ENCODE measurements at places on chromosomes 7 and 10.

DNA sequence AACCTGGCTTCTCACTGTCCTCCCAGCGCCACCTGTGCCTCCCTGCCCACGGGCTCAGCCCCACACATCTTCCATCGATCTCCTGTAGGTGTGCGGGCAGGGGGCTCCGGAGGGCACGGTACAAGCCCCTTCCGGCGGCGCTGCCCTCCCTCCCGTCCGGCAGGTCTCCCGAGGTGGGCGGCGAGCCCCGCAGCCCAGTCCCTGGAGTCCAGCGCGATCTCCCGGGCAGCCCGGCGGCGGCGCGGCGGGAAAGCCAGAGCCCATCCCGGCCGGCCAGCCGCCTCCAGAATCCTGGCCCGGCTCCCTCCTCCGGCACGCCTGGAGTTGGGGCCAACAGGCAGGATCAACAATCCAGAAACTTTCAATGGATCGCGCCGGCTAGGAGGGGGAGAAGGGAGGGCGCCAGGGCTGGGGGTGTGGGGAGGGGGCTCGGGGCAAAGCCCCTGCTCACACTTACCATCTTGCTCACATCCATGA is 100.1 kb downstream of the HIP1 start:
- DNase-seq: no peak

DNA sequence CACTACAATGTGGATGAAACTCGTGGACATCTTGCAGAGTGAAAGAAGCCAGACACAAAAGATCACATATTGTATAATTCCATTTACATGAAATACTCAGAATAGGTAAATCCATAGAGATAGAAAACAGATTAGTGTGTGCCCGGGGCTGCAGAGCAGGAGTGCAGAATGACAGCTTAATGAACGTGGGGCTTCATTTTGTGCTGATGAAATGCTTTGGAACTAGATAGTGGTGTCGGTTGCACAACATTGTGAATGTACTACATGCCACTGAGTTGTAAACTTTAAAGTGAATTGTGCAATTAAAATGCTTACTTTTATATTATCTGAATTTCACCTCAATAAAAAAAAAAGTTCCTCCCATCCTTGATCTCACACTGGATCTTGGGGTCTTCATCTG is 31.8 kb upstream of the CARD11 start:
- no peak for DNase-seq

GRCh38 chr10:119525116-119525515 is 17.4 kb downstream of the RGS10 start:
- DNase-seq: no peak

GRCh38 chr7:44767912-44768627 is 19.4 kb downstream of the ZMIZ2 start:
- DNase-seq: no peak

GRCh38 chr7:2212906-2213305 is 19.8 kb downstream of the MAD1L1 start:
- no peak for DNase-seq

GRCh38 chr7:7682861-7683260 is 35.5 kb downstream of the RPA3 start:
- no peak for DNase-seq

DNA sequence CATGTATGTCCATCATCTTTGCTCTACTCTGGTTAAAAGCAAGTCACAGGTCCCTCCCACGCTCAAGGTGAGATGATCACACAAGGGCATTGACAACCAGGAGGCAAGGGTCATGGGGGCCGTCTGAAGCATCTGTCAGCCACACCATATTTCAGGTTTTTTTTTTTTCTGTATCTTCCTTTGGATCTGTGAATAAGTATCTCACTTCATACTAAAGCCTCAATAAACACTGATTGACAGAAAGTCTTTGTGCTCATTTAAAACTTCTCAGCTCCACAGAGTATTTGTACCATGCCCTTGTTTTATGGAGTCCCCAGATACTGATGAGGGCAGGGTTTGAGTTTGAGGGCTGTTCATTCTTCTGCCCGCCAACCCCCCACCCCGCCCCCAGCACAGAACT is 45.0 kb downstream of the AUTS2 start:
- no peak for DNase-seq

DNA sequence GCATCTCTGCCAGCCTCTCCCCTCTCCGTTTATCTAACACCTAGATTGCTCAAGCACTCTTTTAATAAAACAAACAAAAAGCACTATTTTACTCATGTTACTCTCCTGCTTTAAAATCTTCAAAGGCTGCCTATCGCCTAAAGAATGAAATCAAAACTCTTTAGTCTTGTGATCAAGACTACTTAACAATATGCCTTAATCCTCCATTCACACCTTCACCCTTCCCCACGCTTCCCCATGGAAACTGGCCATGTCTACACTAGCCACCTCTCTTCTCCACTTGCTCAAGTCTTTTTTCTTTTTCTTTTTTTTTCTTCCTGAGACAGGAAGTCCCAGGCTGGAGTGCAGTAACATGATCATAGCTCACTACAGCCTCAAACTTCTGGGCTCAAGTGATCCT is 47.8 kb upstream of the TMEM213 start:
- DNase-seq: no peak
